NCI-H2081 treated with DMSO at 0.1 percent for 48 hours (cell line): ENCODE measurements at places on chromosomes 16 and 17.

- DNase-seq = no peak
These were observed 177.4 kb upstream of the CDH5 start for GRCh38 chr16:66188917-66189725.

- no peak for DNase-seq
These were observed 561 bp downstream of the AXIN1 start for GRCh38 chr16:351804-352520.

GRCh38 chr16:1102333-1102700 lies 6.3 kb upstream of the C1QTNF8 start:
- no peak for DNase-seq

DNA sequence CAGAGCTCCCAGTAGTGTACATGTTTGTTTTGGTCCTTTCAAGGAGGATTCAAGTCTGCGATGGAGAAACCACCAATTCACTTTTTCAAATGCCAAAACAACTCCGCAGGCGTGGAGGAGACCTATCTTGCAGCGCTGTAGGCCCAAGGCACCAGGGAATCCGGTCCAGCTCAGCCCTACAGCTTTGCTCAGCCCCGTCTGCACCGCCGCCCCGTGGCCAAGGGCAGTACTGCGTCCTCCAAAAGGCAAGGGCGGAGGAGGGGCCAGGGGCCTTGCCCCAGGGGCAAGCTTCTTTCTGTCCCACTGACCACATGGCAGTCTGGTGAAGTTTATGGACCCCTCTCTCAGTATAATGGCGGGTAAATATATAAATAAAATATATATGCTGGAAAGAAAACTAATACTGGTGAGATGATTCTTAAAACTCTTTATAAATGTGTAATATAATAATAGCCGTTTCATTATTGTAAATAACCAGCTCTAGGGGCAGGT lies 709 bp upstream of the CD300LG start:
- peak; percentile 10 for DNase-seq

GRCh38 chr17:79008666-79009387 lies 737 bp downstream of the CANT1 start:
- DNase-seq = no peak

GRCh38 chr17:7856011-7856810 lies 1.1 kb downstream of the NAA38 start:
- DNase-seq = no peak
